ENCODE measurements at places on chromosomes 6 and 20.

DNA sequence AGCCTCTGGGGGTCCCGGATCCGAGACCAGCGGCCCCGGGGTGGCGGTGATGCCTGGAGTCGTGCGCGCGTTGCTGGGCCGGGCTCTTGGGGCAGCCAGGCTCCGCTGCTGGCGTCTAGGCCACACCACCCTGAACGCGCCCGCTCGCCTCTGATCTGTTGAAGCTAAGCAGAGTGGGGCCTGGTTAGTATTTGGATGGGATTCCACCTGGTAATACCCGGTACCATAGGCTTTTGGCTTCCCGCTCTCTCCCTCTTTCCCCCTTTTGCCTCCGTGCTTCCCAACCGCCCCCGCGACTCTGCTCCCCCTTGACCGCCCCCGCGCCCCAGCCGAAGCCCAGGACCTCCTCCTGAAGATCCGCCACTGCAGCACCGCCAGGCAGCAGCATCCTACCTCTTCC lies 1383.5 kb upstream of the DEFB115 start:
- no peak for DNase-seq

DNA sequence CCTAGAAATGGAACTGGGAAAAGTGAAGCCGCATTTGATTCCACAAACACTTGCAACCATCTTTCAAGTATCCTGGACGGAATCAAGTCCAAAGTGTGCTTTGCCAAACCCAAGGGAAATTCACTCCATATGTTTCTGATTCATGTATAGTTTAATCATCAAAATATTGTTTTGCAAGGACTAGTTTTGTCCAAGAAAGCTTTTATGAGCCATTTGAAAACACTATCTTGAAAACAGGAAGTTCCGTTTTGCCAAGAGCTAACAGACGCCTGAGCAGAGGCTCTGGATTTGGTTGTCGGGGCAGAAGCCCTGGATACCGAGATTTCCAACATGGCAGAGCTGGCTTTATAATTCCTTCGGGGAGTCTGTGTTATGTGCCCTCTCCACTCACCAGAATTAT lies 251.1 kb downstream of the PHACTR1 start:
- no peak for DNase-seq

DNA sequence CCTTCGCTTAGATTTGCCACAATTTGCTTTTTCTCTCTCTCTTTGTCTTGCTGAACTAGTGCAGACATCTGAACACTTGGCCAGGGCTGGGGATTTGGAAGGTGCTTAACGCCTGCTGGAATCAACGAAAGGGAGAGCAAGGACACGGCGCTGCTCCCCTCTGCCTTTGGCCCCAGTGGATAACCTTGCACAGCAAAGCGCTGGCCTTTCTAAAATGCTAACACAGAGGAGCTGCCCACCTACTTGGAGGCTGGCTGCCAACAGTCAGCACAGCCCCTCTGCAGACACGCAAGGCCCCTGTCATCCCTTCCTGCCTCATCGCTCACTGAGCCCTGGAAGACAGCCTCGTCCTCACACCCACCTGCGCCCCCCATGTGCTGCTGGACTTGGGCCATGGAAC lies 37.5 kb downstream of the C20orf203 start:
- no peak for DNase-seq

DNA sequence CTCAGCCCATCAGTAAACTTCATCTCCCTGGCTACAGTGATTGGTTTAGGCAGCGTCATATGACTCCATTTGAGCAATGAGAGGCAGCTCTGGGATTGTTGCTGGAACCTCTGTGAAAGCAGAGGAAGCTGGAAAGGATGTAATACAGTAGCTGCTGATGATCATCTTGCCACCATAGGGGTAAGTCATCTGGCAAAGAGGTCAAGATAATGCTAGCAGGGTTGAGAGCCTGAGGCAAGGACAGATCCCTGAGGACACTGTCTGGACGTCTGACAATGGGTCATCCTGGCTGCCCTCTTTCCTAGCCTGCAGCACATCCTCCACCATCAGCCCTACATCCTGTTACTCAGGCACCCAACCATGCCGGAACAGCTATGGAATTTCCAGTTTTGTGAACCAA lies 25.5 kb upstream of the FKBP1A start:
- DNase-seq: no peak

GRCh38 chr6:25670208-25670607 lies 18.2 kb downstream of the SCGN start:
- DNase-seq: no peak

DNA sequence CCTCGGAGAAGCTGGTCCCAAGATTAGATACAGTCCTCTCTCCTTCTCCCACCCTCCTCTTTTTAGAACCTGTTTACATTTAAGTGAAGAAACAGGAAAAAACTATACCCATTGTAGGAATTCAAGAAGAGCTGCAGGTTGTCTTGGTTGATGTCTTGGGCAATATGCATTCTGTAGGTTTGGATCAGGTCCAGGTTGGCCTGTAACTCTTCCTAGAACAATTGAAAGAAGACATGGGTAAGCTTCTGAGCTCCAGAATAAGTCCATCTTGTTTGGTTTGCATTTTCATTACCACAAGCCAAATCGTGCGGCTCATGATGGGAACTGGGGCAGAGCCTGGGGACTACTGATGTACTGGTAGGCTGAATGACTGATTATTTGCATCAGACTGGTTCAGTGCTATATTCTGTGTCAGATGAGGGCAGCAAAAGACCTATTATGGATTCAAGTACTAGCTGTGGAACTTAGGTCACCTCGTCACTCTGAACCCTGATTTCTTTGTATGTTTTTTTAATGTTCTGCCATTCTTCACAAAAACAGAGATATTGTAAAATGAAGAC lies 20.3 kb upstream of the SLA2 start:
- no peak for DNase-seq

GRCh38 chr20:19730706-19731105 lies 27.4 kb upstream of the RIN2 start:
- DNase-seq: no peak

DNA sequence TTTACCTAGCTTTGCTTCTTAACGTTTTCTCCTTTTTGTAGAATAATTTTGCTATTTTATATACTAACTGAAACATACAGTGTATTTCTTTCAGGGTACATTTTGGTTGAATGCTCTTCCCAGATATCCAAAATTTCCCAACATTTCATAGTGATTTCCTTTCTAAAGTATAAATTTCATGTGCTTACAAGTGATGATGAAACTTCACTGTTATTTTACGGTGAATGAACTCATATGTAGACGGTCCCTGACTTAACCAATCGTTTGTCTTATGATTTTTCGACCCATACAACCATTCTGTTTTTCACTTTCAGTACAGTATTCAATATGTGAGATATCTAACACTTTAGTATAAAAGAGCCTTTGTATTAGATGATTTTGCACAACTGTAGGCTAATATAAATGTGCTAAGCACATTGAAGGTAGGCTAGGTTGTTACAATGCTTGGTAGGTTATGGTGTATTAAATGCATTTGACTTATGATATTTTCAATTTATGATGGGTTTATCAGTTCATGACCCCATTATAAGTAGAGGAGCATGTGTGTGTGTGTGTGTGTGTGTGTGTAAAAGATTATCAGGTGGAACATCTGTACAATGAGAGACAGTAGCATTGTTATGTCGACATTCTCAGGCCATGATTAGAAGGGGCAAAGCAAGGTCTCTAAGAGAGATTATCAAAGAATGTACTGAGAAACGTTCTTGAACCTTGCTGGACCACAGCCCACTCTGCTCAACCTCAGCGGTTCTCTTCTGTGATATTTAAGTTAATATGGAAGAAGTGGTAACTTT lies 20.9 kb downstream of the HIVEP1 start:
- DNase-seq: no peak

DNA sequence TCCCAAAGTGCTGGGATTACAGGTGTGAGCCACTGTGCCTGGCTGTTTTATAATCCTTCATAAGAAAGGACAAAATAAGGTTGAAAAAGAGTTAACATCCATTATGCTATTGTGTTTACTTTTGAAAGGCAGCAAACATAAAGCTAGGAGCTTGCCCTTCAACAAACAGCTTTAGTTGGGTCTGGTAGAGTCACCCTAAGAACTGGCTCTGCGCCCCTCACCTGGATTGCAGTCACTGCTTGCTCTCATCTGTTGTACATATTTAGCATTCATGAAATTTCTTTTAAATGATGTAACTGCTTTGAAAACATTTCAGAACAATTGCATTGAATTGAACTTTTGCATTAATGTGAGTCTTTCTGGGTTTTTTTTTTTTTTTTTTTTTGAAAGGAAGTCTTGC lies 38.9 kb downstream of the JARID2 start:
- DNase-seq: no peak

- DNase-seq: no peak
Measured at GRCh38 chr6:157020881-157021343, 243.7 kb downstream of the ARID1B start.

DNA sequence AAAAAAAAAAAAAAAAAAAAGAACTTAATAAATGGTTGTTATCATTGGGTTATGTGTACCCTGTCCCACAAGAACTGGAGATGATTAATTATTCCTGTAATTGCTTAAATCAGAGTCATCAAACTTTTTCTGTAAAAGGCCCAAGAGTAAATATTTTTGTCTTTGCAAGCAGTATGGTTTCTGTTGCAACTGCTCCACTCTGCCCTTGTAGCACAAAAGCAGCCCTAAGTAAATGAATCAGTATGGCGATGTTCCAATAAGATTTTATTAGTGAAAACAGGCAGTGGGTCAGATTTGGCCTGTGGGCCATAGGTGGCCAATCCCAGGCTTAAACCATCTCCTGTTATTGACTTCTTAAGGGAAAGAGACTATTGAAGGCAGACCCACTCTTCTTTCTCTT lies 252.7 kb downstream of the TSHZ2 start:
- no peak for DNase-seq

GRCh38 chr6:26197933-26198721 lies 110.9 kb downstream of the HFE start:
- DNase-seq: no peak

DNA sequence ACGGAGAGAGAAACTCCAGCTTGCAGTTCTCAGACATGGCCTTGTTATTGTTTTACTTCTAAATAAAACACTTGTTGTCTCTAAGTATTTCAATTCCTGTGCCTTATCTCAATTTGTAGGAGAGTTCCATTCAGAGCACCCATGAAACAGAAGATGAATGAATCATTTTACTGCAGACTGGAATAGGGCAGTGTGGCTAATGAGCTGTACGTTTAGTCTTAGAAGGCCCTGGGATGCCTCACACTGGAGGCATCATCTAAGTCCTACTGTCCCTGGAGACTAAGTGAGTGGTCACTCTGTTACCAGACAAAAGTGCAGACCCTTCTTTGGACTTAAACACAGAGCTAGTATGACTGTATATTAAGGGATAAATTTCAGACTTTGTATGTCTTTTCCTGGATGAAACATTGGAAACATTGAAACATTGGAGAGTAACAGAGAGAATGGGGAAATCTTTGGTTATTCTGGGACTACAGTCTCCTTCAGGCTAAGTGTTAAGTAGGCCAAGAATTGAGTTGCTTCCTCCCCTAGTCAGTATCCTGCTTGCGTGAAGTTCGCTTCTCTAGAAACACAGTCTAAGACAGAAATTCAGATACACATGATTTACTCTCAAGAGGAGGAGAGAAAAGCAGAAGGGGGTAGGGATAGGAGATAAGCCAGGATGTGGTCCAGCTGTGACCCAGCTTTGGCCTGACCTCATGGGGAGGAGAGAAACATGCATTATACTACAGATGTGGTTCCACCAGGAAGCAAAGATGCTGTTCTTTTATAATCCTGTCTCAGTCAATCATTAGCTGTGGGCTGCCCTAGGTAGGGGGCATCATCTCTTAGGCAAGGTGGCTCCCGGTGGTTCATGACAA lies 167.4 kb upstream of the BMP2 start:
- no peak for DNase-seq

DNA sequence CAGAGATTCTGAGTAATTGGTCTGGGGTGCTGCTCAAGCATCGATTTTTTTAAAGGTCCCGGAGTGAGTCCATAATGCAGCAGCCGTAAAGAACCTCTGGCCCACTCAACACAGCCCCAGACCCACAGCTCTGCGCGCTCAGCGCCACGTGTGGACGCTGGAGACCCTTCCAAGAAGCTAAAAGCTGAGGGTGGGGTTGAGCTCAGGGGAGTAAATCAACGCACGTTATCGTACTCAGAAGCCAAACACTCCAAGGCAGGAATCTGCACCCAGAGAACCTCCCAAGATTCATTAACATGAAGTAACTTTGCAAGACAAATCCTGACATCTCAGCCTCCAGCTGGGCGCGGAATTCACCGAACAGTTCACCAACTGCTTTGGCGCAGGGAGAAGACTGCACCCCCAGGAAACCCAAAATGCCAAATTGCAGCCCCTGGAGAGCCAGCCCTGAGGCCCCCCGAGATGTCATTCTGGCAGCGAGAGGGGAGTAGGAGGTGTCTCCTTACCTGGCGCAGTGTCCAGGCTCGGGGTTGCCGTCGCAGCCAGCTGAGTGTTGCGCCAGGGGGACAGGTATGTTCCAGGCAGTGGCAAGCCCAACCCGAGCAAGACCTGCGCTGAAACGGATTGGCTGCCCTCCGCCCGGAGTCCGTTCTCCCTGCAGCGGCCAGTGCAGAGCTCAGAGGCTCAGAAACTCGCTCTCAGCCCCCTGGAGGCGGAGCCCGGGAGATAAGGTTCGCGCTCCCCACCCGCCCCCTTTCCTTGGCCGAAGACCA lies at the start of gene COL21A1:
Gene COL21A1 (minus strand): TSS at position 700 of the 773 bp plus-strand sequence. CDS start 64,962 bp downstream, outside the sequence.
- no peak for DNase-seq

- DNase-seq: no peak
Measured at GRCh38 chr20:61253264-61253639, 1.2 kb downstream of the CDH4 start.

- DNase-seq: no peak
Measured at GRCh38 chr6:91822581-91822980, 1235.7 kb upstream of the MAP3K7 start.

- DNase-seq: no peak
Measured at GRCh38 chr6:134735461-134735860, 214.4 kb downstream of the ALDH8A1 start.

- no peak for DNase-seq
Measured at GRCh38 chr6:29946223-29947076, 4.1 kb downstream of the HLA-A start.

Measured in omental fat pad (tissue), 4 donors.